ENCODE measurements at places on chromosomes 2 and 18.

DNA sequence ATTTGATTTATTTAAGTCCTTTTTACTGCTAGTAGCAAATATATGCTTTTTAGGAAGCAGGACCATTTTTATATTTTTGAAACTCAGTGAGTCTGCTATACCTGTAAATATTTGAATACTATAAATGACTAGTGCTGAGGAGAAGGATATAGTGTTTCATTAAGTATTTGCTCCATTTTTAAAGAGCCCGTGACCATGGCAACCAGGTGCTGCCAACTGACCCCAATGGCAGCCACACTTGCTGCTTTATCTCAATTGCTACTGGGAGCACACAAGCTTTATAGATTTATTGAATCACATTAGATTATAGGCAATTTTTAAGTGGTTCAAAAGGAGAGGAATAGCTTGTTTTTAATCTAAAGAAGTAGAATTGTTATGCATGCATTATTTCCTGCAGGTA lies 142.0 kb downstream of the SCG2 start:
- no peak for DNase-seq

DNA sequence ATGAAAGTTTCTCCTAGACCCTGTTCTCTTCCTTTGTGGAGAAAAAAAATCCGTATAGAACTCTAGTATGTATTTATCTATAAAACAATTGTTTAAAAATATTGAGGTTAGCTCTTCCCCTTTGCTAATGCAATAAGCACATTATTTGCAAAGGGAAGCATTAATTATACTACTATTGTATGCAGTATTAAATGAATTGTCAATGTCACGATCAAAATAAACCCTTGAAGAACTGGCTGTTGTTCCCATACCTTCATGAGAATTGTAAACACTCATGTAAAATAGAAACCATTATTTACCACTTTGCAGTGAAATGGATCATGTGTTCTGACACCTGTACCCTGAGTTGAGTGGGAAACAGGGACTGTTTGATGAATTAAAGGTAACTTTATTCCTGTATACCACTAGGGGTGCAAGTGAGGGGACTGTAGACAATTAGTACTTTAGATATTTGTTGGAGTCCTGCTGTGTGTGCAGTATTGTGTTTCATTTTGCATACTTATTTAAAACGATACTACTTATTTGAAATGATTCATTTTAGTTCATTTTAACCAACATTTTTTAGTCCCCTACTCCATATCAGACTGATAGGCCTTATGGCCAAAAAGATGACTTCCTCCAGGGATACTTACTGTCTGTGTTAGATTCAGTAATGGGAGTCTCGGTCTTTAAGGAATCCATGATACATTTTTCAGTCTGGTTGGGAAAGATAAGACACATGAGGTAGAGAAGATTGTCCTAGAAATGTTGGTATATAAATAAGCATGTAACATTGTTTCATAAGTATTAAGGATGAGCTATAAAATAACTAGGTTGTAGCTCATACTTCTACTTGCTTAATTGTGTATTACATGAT lies 7.9 kb downstream of the PKP4 start:
- no peak for DNase-seq

GRCh38 chr18:57789759-57790158 lies 13.4 kb downstream of the ATP8B1 start:
- no peak for DNase-seq

DNA sequence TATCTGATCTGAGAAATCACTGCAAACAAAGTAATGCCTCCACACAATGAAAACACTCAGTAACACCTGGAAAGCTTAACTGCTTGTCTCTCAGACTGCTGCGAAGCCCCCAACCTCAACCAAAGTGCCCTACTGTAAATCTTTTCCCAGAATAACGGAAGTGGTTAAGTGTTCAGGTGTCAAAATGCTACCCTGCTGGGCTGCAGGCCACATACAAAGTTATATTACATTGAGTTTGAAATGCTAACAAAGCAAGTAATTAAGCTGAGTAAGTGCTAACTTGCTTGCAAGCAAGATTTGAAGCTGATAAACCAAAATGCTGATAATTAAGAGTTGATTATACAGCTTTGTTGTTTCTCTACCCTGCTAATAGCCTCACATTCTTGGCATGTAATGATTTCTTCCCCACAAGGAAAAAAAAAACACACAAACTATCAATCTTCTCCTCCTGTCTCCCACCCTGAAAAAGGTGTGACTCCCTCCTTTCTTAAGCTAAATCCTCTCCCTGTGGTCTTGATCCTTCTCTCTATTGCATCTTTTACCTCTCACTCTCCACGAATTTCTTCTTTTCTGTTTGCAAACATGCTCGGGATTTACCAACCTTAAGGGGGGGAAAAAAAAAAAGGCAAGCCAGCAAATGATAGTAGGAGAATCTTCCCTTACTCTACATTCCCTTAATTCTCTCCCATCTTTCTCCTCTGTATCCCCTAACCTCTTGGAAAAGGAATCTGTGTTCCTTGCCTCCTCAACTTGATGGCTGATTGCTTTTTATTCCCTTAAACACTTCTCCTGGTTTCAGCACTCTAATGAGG lies 266.8 kb upstream of the SIX3 start:
- DNase-seq, result no peak

DNA sequence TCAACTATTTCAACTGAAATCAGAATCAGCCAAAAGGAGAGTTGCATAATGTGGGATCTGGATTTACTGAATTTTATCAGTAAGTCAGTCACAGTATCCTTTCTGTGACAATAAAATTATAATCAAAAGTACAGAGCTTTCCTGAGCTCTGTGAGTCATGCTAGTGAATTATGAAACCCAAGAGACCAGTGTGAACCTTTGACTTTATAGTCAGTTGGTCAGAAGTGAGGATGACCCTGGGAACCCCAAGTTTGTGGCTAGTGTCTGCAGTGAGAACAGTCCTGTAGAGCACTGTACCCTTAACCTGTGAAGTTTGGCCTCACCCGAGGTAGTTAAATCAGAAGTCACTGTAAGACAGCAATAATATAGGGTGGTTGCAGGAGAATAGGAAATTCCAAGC lies 381.7 kb downstream of the CDH19 start:
- DNase-seq, result no peak

DNA sequence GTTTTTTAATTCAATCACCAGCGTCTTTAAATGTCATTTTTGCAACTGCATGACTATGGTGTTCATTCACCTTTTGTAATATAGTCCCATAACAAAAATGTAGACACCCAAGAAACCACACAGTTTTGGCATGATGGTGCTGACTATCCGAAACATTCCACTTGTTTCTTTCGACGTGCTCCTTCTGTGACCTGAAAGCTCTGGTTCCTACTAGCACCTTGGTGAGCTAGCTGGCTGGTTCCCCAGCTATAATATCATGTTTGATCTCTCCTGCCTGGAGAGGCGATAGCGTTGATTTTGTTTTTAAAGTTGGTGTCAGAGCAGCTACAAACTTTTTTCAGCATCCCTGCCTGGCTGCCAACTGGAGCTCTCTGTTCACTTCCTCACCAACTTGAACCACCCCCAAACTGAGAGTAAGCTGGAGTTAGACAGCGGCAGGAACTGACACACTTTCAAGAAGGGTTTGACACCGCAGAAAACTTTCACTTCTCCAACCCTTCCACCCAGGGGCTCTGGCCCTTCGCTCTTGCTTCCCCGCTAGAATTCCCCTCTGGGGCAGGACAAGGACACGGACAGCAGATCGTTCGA lies 1.1 kb downstream of the ATAD2B start:
- no peak for DNase-seq

DNA sequence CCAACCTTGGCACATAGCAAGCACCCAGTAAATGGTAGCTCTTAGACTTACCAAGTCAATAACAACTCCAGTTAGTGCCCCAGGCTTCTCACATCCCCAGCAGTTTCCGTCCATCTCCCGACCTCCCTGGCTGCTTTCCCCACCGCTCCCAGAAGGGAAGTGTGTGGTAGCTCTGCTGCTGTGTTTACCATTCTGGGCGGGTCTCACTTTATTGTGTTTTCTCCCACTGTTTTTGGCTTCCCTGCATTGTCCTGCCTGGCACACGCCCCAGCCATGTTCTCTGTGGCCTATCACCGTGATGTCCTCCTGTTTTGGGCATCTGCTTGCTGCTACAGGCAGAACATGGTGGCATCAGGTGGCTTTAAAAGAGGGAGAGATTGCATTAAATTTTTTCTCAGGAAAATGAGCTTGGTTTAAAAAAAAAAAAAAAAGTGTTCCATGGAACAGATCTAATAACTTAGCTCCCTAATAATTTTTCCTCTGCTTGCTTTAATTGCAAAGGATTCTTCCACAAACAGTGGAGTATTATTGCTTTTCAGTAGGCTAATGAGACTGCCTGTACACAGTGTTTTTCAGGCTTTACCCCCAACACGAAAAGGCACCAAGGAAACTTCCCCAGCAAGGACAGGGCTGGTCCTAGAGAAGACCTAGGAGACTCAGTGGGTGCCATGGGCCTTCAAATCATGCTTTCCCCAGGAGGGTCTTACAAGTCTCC lies 8.0 kb upstream of the COX7A2L start:
- no peak for DNase-seq

GRCh38 chr2:120904830-120905234 lies 169.2 kb downstream of the GLI2 start:
- no peak for DNase-seq

GRCh38 chr2:89833780-89834117 lies 1142.3 kb downstream of the RPIA start:
- no peak for DNase-seq

DNA sequence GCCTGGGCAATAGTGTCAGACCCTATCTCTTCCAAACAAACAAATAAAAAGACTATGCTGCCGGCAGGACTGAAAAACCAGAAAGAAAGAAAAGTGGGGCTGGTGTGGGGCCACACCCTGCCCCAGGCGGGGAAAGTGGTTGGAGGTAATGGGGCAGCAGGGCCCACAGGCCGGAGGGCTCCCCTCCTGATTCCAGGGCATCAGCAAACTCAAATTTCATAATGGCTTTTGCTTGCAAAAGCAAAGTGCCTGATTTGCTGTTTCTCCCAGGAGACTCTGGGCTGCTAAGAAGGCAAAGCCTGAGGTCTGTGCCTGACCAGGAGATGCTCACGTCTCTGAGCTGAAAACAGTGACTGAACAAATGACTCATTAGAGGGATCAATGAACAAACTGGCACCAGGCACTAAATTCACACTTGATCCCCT lies 121.9 kb downstream of the HDAC4 start:
- no peak for DNase-seq

- no peak for DNase-seq
Observed at GRCh38 chr2:72917877-72918553, 696 bp downstream of the EMX1 start.

DNA sequence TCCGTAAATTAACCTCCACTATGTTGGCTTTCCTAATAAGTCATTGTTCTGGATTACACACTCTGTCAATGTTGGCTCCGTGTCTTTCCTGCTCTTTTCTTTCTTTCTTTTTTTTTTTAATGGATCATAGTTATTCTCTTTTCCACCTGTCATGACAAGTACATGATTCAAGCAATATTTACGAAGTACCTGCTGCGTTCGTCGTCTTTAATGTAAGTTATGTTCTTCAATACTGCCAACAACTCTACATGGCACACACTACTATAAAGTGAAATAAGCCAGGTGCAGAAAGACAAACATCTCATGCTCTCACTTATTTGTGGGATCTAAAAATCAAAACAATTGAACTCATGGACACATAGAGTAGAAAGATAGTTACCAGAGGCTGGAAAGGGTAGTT lies 239.1 kb downstream of the SCG2 start:
- DNase-seq, result no peak

DNA sequence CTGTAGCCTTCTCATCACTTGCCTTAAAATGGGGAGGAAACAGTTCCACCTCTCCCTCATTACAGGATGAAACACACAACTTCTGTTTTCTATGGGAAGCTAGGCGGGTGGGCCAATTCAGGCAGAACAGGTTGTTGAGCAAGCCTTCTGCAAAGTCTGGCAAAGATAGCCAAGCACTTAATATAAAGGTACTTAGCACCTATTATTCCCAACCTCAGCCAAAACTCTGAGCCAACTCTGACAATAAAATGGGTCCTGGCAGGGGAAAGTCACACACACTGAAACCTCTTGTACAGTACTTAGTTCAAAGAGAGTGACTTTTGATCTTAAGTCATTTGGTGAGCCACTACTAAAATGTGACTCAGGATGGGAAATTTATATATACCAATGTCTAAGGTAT lies 15.8 kb upstream of the SOCS6 start:
- DNase-seq, result no peak

DNA sequence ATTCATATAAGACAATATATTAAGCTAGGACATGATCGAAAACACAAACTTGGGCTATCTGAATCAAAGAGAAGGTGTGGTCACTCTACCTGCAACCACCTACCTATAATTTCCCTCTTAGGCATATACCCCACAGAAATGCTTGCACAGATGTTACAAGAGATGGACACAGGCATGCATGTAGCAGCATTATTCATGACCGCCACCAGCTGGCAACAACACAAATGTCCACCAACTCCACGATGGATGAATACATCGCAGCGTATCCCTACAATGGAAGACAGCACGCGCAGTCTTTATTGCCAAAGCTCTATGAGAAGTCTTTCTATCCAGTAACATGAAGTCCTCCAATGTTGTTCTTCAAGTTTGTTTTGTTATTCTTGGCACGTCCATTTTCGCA lies 90.8 kb downstream of the ARL4C start:
- no peak for DNase-seq

DNA sequence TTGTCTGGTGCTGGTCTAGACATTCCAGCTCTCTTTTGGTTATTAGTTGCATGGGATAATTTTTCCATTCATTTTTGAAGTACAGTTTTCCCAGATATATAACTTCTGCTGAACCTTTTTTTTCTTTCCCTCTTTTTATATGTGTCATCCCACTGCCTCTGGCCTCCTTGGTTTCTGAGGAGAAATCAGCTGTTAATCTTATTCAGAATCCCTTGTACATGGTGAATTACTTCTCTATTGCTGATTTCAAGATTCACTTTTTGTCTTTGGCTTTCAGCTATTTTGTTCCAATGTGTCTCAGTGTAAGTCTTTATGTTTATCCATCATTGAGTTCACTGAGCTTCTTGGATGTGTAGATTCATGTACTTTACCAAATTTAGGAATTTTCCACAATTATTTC lies 99.7 kb downstream of the ARHGEF4 start:
- no peak for DNase-seq

DNA sequence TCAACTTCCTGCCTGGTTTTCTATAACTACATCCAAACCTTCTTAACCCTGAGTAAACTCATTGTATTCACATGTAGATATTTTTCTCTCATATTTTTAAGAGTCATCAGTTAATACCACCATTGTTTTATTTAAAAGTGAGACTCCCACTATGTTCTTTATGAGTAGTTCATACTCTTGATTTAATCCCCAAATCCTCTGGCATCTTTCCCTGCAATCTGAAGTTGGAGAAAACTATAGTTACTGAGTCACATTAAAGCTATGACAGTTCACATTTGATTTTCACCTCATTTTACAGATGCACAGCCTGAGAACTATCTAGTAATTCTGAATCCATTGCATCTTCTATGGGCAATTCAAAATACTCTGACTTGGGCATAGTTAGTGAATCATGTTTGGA lies 1358.7 kb upstream of the NRXN1 start:
- DNase-seq, result no peak

- DNase-seq, result no peak
Observed at GRCh38 chr2:146392186-146392585, 1452.6 kb upstream of the ACVR2A start.

All from activated CD8-positive, alpha-beta memory T cell treated with anti-CD3 and anti-CD28 coated beads for 1 hour (primary cell).